Activated CD4-positive, alpha-beta T cell treated with anti-CD3 and anti-CD28 coated beads, Interleukin-2, Interleukin-4, amounts not matched to agents 100 ng/mL and 50 ng/mL, durations not matched to agents 16 hours and 8 hours (primary cell): ENCODE measurements at places on chromosomes 4 and X.

DNA sequence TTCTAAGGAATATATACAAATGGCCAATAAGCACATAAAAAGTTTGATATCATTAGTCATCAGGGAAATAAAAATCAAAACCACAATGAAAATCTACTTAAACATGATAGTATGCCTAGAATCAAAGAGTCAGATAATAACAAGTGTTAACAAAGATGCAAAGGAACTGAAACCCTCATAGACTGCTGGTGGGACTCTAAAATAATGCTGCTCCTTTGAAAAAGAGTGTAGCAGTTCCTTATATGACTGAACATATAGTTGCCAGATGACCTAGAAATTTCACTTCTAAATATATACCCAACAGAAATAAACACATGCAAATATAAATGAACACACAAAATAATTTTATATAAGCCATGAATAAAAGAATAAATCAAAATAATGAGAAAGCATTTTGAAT is 205.1 kb upstream of the CTSO start:
- no peak for DNase-seq

- DNase-seq = no peak
Observed at GRCh38 chrX:130300010-130300282, 31.2 kb upstream of the ZNF280C start.

GRCh38 chr4:122960611-122961000 is 38.2 kb upstream of the NUDT6 start:
- no peak for DNase-seq

DNA sequence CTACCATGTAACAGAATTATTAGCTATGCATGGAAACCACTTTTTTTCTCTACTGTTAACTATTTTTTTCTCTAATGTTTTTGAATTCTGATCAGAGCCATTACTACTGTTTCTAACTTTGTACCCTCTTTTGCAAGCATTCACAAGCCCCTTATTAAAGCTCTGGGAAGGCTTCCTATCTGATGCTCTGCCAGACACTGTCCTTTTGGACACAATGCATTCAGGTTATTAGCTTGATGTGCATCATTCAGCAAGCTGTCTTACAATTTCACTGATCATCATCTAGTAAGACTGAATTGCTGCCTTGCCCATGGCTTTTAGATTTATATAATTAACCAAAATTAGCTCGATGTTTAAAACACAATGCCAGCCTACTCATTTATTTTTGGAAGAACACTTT is 155.1 kb downstream of the NR3C2 start:
- DNase-seq = no peak

DNA sequence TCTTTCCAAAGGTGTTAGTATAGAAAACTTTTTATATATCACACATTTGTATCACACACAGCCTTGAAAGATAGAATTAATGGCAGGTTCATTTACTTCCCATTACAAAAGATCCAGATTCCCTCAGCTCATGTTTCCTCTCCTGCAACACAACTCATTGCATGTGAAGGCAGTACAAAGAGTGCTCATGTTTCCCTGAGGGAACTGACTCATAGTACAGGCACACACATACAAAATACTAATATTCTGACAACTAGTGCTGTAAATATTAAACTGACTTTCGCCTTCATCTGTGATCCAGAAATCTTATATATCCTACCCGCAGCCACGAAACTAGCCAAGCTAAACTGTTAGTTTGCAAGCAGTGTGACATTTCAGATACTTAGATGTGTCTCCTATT is 819.8 kb upstream of the PCDH7 start:
- no peak for DNase-seq

DNA sequence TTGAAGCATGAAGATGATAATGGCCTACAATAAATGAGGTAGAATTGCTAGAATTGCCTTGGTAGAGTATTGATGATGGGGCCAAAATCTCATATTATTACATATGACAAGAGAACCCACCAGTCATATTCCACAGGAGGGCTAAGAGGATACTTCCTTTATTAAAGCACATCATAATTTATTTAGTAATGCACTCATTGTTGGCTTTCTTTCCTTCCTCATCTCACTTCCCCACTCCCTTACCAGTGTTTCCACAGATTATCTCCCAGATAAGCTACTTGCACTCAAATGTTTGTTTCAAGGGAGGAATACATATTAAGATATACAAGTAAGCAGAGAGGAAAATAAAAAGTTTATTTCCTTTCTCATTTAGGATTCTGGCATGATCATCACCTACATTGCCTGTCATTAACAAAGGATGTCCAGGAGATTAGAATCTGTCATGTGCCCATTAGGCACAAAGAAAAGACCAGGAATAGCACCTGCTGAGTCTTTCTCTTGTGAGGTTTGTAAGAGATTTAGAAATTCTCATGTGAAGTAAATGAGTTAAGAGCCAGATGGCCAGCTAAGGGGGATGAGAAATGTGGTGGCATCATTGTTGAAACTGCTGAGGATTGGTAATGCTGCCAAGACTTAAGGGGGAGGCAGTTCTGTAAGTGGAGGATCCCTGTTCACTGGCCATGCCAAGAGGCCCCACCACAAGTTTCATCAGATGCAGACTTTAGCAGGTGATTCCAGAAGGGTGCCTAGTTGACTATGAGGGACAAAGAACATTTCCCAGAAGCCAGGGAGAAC is 52.4 kb upstream of the PRDM8 start:
- DNase-seq = no peak

- peak; percentile 85 for DNase-seq
Observed at GRCh38 chr4:122632396-122633143, 11.7 kb upstream of the IL21 start.

DNA sequence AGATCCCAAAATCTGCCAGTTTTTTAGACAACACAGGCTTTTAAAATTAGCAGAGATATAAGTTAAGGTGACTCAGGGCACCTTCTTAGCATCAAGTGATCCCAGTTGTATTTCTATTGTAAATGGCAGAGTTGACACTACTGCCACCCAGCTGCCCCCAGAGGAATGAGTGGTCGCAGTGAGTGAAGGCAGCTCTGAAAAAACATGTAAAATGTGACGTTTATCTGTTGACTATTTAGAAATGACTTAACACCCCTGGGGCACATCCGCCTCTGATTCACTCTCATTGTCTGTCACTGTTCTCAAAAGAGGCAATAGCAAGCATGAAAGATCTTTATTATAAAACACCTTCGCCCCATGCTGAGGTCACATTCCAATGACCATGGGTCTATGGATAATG is 592.4 kb downstream of the ACTRT1 start:
- DNase-seq = no peak

DNA sequence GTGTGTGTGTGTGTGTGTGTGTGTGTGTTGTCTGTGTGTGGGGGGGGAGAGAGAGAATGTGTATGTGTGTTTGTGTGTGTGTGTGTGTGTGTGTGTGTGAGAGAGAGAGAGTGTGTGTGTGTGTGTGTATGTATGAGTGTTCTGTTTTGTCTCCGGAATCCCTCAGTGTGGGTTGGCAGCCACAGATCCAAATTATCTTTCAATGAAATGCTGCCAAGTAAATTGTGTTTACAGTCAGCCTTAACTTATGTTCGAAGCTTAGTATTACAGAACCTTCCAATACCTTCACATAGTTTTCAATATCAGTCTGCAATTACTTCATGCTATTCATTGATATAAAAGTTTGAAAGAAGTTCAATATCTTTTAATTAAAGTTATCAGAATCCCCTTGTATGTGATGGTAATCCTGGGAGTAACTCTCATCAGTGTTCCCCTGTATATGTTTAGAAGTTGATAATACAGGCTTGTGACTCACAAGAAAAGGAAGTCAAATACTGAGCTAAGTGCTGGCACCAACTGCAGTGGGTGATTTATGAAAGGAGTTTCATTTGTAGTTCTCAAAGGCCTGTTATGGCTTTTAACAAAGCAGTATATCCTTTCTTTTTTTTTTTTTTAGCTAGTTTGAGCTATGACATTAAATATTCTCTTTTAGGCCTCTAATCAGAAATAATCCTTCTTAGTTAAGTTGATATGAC is 51.6 kb upstream of the HTR2C start:
- DNase-seq = no peak

GRCh38 chr4:142120921-142121320 is 484.5 kb downstream of the IL15 start:
- peak; percentile 43 for DNase-seq

DNA sequence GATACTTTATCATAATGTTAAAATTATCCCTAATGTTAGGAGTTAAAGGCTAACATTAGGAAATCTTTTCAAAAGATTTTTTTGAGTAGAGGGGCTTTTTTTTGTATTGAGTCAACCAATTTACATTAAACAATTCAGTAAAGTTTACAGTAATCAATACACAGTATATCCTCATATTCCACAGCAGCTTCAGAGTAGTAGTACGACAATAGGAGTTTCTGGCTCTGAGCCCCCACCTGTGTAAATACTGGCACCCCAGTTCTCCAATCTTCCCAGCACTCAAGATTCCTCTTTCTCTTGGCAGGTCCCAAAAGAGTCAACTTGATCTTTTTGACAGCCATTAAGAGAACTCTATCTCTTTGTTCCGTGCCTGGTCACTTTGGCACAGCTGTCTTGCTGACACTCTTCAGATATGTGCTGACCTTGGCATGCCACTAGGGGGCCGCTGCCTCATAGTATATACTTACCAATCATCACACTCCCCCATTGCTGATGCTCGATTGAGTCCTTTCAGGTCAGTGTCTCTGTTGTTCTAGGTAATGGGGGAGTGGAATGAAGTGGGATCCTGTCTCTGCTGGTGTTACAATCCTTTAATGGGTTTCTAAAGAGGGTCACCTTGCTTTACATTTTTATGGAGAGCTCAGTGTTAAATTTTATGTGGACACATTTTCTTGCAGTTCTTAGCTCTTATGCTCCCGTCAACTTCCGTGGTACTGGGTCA is 19.5 kb upstream of the CCNI start:
- DNase-seq = peak; percentile 72

GRCh38 chr4:159487284-159487747 is 384.4 kb downstream of the RAPGEF2 start:
- DNase-seq = peak; percentile 56

GRCh38 chrX:70998411-70999027 is 67.6 kb upstream of the SLC7A3 start:
- peak; percentile 9 for DNase-seq

GRCh38 chr4:164538097-164538496 is 215.8 kb upstream of the SMIM31 start:
- DNase-seq = no peak

GRCh38 chrX:7073336-7073735 is 74.2 kb upstream of the STS start:
- DNase-seq = no peak

GRCh38 chr4:38223782-38224236 is 263.6 kb downstream of the PTTG2 start:
- DNase-seq = no peak

DNA sequence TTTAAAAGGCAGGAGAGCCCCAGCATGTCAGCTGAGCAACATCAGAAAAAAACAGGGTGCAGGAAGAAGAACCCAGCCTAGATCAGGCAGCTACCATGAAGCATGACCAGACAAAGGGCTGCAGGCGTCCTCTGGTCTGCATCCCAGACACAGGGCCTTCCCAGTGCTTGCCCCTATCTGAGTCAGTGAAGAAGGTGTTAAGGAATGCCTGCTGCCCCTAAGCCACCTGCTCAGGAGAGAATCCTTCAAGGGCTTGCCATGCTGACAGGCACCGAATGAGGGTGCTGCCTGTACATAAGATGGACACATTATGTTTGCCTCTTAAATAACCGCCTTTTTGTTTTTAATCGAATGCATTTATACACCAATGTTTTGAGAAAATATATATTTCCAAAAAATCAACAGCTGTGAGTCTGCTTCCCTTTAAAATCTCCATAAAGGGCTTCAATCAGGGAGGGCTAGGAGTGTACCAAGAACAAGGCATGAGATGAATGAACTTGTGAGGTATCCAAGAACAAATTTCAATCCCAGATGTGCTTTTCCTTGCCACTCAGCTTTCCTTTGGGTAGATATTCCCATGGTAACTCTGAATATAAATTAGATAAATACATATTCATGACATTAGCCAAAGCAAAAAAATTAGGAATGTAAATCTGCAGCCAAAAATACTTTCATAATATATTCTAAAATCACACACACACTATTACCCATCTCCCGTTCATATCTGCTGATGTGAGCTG is 85.1 kb downstream of the SLC9A7 start:
- no peak for DNase-seq

GRCh38 chr4:44861756-44862155 is 135.4 kb upstream of the GNPDA2 start:
- DNase-seq = no peak

GRCh38 chr4:22986881-22987280 is 294.1 kb downstream of the GBA3 start:
- no peak for DNase-seq

- no peak for DNase-seq
Observed at GRCh38 chr4:43471950-43472349, 579.4 kb downstream of the GRXCR1 start.

- no peak for DNase-seq
Observed at GRCh38 chr4:32147446-32148085, 1427.4 kb downstream of the PCDH7 start.

- no peak for DNase-seq
Observed at GRCh38 chrX:51760657-51761056, 17.4 kb downstream of the GSPT2 start.

GRCh38 chr4:61427818-61428495 is 227.8 kb downstream of the ADGRL3 start:
- DNase-seq = no peak

GRCh38 chr4:153084224-153084979 is 119.8 kb upstream of the TRIM2 start:
- DNase-seq = no peak

DNA sequence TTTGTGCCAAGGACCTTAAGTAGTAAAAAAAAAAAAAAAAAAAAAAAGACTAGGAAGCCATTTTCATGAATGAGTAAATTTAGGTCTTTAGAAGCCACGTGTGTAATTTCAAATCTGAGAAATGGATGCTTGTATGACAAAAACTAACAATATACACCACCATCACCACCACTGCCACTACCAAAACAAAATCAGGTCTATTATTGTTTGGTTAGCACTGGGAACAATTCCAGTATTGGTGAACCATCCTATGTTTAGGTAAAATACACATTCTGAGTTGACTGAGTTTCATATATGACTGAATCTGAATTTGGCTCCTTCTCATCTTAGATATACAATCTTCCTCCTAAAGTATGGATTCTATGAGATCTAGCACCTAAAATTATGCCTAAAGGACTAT is 8.8 kb upstream of the TMSB4X start:
- no peak for DNase-seq

GRCh38 chr4:82713856-82714255 is 84.7 kb downstream of the SCD5 start:
- no peak for DNase-seq

GRCh38 chr4:99746443-99746842 is 70.2 kb upstream of the DAPP1 start:
- DNase-seq = no peak

- no peak for DNase-seq
Observed at GRCh38 chrX:151974336-151975227, at the start of gene GABRE. GABRE (minus strand) TSS chrX:151974676; CDS start chrX:151974625, 51 bp downstream.

GRCh38 chr4:98430708-98431403 is 169.7 kb downstream of the RAP1GDS1 start:
- peak; percentile 22 for DNase-seq

- DNase-seq = no peak
Observed at GRCh38 chr4:4416981-4417380, 30.1 kb downstream of the NSG1 start.
